ENCODE measurements at places on chromosomes 12 and 14.
A peak's percentile ranks its signal among the peaks of the same experiment; 100 is the strongest.

GRCh38 chr12:50099302-50100008 lies 4.4 kb upstream of the GPD1 start:
- no peak for DNase-seq

- DNase-seq: no peak
Observed at GRCh38 chr12:14239350-14239934, 126.0 kb upstream of the ATF7IP start.

GRCh38 chr14:63896278-63896720 lies 43.5 kb downstream of the SYNE2 start:
- no peak for DNase-seq

DNA sequence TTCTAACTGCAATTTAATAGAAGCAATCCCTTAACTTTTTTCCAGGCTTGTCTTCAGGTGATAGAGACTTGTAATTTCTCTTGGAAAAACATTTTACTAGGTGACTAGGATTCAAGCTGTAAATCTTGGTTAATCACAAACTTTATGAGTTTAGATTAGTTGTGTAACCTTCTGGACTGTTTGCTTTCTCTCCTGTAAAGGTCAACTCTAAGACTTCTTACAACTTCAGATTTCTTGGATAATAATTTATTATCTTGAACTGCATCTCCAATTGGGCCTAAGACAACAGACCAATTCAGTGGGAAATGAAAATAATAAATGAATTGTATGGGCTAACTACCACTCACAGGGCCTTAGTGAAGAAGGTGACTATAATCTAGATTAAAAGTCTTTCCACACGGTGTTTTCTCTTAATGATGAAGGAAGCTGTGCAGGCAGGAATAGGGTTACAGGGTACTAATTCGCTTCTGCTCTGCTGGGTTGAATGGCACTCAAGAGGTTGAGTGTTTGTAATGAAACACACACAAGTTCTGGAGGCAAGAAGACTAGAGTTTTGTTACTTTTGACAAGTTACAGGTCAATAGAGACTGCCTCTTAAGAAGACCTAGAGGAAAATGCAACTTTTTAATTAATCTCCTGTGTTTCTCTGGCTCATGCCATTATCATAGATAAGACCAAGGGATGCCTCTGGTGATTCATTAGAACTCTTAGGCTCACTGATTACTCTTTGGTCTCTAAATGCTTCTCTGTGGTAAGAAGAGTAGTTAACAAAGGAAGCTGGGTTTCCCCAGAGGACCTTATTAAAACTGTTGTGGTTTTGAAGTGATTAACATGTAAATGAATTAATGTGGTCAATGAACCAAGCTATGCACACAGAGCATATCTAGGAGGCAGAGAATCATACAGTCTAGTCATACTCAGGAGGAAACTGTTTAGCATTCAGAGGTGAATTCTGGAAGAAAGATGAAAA lies 30.0 kb upstream of the OR4E1 start:
- DNase-seq: no peak

GRCh38 chr12:93748672-93749383 lies 71.7 kb downstream of the CRADD start:
- no peak for DNase-seq

GRCh38 chr12:103877934-103878510 lies 37.0 kb upstream of the NT5DC3 start:
- DNase-seq: peak; percentile 17

DNA sequence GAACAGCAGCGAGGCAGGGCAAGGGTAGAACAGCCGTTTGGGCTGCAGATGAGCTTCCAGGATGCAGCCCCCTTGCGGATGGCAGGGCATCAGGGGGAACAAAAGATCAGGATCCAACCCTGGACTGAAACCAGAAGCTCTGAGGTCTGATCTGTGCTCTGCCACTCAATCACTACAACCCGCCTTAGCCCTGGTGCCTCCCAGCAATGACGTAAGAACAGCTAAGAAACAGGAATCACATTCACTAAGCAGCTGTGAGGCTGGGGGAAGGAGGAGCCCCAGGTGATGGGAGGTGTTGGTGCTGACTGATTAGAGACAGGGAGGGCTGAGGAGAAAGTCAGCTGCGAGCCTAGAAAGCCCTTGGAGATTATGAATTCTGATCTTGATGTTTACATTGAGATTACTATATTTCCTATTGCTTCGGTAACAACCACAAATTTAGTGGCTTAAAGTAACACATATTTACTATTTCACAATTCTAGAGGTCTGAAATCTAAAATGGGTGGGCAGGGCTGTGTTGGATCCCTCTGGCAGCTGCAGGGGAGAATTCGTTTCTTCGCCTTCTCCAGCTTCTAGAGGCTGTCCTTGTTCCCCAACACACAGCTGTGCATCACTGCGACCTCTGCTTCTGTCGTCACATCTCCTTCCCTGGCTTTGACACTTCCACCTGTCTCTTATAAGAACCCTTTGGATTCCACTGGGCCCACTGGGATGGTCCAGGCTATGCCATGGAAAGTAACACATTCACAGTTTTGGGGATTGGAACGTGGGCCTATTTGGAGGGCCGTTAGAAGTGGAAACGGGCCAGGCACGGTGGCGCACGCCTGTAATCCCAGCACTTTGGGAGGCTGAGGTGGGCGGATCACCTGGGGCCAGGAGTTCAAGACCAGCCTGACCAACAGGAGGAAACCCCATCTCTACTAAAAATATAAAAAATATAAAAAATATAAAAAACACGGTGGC lies 6.1 kb upstream of the CD9 start:
- DNase-seq: no peak
